Psoas muscle (tissue), 8 donors: ENCODE measurements at places on chromosomes 7 and 10.

- no peak overlapping the region for H3K27ac ChIP-seq
- no peaks in the 10 kb centered on the region for H3K27me3 ChIP-seq
- H3K4me3 ChIP-seq, result no peak overlapping the region
- H3K4me1 ChIP-seq, result no peaks in the 10 kb centered on the region
Observed at GRCh38 chr10:106132956-106133355, 1031.5 kb downstream of the SORCS1 start.

GRCh38 chr7:151568956-151569940 lies 49.6 kb upstream of the RHEB start:
- no peaks in the 10 kb centered on the region for H3K27me3 ChIP-seq
- no peaks in the 10 kb centered on the region for H3K36me3 ChIP-seq
- no peaks in the 10 kb centered on the region for H3K4me1 ChIP-seq
- no peak overlapping the region for H3K4me3 ChIP-seq
- DNase-seq, result no peak
- H3K27ac ChIP-seq, result no peak overlapping the region

- peak overlapping the region; percentile 92 for H3K27ac ChIP-seq
- peaks cover 28% of the 10 kb centered on the region for H3K36me3 ChIP-seq
- peak overlapping the region; percentile 48 for H3K4me3 ChIP-seq
- H3K4me1 ChIP-seq, result peaks cover 29% of the 10 kb centered on the region
- no peak for DNase-seq
- H3K27me3 ChIP-seq, result no peaks in the 10 kb centered on the region
Observed at GRCh38 chr7:4745971-4746919, 29.2 kb upstream of the AP5Z1 start.

DNA sequence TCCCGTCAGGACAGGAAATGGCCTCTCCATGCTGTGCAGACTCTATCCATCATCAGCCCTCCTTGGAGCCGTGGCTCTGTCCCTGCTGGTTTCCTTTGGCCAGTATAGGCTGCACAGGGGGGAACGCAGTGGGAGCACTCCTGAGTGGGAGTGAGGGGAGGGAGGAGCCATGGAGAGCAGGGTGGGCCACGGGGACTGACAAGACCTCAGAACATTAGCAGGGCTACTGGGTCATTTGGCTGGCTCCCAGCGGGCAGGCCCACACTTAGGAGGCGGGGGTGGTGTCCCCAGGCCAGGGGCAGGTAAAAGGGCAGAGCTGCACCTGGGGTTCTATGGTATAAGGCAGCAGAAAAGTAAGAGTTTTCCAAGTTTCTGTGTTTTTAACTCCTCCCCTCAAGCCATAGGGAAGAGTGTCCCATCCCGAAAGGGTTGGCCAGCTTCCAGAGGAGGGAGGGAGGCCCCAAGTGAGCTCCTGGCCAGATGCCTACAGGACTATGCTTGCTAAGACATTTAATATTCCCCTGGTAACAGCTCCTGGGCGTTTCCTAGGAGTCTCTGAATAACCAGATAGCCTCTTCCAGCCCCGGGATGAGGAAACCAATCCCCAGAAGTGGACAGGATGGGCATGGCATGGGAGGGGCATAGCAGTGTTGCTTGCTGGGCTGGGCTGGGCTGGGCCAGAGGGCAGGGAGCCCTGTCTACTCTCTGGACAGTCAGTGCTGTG lies 5.5 kb upstream of the OPN4 start:
- no peak overlapping the region for H3K4me3 ChIP-seq
- peak overlapping the region; percentile 24 for H3K27ac ChIP-seq
- no peaks in the 10 kb centered on the region for H3K36me3 ChIP-seq
- peaks cover 19% of the 10 kb centered on the region for H3K4me1 ChIP-seq

GRCh38 chr10:107859065-107859464 lies 694.6 kb upstream of the SORCS1 start:
- no peaks in the 10 kb centered on the region for H3K27me3 ChIP-seq
- H3K4me3 ChIP-seq, result no peak overlapping the region
- H3K27ac ChIP-seq, result no peak overlapping the region
- no peaks in the 10 kb centered on the region for H3K36me3 ChIP-seq

GRCh38 chr10:79488336-79488735 lies 24.0 kb upstream of the EIF5AL1 start:
- no peak overlapping the region for H3K4me3 ChIP-seq
- no peaks in the 10 kb centered on the region for H3K27me3 ChIP-seq
- DNase-seq, result peak; percentile 85
- H3K36me3 ChIP-seq, result no peaks in the 10 kb centered on the region
- H3K4me1 ChIP-seq, result peaks cover 5% of the 10 kb centered on the region

GRCh38 chr7:106061301-106061979 lies 50.7 kb downstream of the SYPL1 start:
- DNase-seq, result no peak
- no peaks in the 10 kb centered on the region for H3K36me3 ChIP-seq
- no peak overlapping the region for H3K27ac ChIP-seq
- H3K4me3 ChIP-seq, result no peak overlapping the region
- no peaks in the 10 kb centered on the region for H3K27me3 ChIP-seq

DNA sequence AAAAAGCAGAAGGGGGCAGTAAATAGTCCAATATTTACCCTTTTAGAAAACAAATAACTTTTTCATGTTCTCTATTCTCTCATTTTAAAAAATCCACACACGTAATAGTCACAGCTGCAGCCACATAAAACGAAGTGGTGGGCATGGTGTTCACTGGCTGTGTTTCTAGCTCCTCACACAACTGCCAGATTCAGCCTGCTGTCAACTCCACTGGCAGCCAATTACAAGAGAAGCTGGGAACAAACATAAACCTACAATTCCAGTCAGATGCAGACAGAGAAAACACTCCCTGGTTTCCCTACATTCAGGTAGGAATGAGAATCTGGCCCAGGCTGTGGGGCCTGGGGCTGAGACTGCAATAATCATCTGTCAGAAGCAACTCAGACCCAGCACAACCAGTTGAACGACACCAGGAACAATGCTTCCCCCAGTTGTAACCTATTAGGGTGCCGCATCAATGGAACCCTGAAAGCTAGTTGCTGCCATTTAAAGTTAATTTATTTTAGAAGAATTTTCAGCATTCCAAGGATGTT lies 29.1 kb downstream of the ERCC6 start:
- DNase-seq, result no peak
- H3K36me3 ChIP-seq, result peaks cover 11% of the 10 kb centered on the region
- H3K4me3 ChIP-seq, result no peak overlapping the region
- H3K27ac ChIP-seq, result no peak overlapping the region
